Left lung (tissue), 14 donors: ENCODE measurements at places on chromosomes 1 and 21. TPM values are rescaled to one million over a fixed set of nuclear protein-coding genes. Genes with fewer than 3 reads are reported as not detected.

- no peak overlapping the region for H3K27ac ChIP-seq
- no peak overlapping the region for H3K4me3 ChIP-seq
- DNase-seq = no peak
- H3K36me3 ChIP-seq = no peaks in the 10 kb centered on the region
- no peaks in the 10 kb centered on the region for H3K4me1 ChIP-seq
- peaks cover 45% of the 10 kb centered on the region for H3K27me3 ChIP-seq
Measured at GRCh38 chr1:29579821-29580425, 343.6 kb downstream of the PTPRU start.

GRCh38 chr21:38788275-38788905 lies 17.3 kb upstream of the ETS2 start:
- DNase-seq = no peak
- no peaks in the 10 kb centered on the region for H3K36me3 ChIP-seq
- H3K4me1 ChIP-seq = no peaks in the 10 kb centered on the region
- no peak overlapping the region for H3K4me3 ChIP-seq
- H3K27ac ChIP-seq = no peak overlapping the region
- no peaks in the 10 kb centered on the region for H3K27me3 ChIP-seq

- peaks cover 98% of the 10 kb centered on the region for H3K4me1 ChIP-seq
- H3K4me3 ChIP-seq = no peak overlapping the region
- H3K27me3 ChIP-seq = no peaks in the 10 kb centered on the region
- H3K36me3 ChIP-seq = no peaks in the 10 kb centered on the region
- H3K27ac ChIP-seq = peak overlapping the region; percentile 57
Measured at GRCh38 chr1:30745156-30745833, 12.3 kb downstream of the LAPTM5 start.

- no peaks in the 10 kb centered on the region for H3K36me3 ChIP-seq
- H3K27me3 ChIP-seq = no peaks in the 10 kb centered on the region
- H3K4me1 ChIP-seq = no peaks in the 10 kb centered on the region
- DNase-seq = no peak
Measured at GRCh38 chr1:189939967-189940366, 537.7 kb downstream of the BRINP3 start.

The ATP6V1G3 gene
- not detected for total RNA-seq

The PARS2 gene
- 3.9 TPM for total RNA-seq
